Activated naive CD4-positive, alpha-beta T cell (primary cell): ENCODE measurements at places on chromosomes 1 and 21.

- no peak for DNase-seq
Observed at GRCh38 chr1:239558991-239559390, 172.6 kb downstream of the CHRM3 start.

DNA sequence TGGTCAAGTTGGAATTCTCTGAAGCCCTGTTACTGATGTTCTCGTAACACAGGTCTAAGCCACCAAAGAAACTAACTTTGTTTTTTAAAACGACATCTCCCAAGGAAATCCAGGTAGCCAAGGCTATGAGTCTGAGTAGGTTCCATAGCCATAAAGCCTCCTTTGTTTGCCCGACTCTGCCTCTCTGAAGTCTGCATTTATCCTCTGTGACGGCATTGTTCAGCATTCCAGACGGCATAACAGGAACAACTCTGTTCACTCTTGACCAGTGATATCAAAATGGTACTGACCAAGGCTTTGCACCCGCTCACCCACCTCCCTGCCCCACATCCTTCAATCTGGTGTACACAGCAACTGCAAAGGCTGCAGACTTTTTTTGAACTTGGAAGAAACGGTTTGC is 14.8 kb downstream of the URB1 start:
- DNase-seq = no peak

DNA sequence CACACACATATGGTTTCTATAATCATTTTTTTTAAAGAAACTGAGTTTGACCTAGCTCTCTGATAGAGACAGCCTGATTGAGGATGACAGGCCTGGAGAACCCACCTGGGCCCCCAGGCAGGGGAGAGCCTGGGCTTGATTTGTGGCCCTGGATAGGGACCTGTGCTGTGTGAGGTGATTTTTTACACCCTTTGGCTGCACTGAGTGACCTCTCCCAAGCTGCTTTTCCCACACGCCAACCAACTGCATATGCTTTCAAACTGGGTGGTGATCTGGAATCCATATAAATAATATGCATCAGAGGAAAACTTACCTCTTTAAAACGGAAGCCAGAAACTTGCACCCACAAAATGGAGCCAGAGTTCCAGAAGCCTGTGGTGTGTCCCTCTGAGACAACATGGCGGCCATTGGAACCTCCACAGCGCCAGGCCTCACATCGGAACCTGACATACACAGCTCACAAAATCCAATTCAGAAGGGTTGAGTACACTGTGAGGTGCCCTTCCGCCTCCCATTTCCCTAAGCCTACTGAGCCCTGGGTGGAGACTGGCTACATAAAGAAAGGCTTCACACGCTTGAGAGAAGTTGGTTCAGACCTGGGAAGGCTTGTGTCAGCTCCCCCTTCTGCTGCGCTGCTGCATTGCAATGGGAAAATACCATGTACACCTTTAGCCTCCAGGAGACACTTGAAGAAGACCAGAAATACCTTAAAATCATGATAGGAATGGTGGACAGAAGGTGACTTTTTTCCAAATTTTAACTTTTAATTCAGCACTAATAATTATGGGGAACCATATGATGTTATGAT is 160.7 kb downstream of the HHIPL2 start:
- no peak for DNase-seq

- DNase-seq = no peak
Observed at GRCh38 chr1:58592522-58593134, 15.6 kb upstream of the TACSTD2 start.

DNA sequence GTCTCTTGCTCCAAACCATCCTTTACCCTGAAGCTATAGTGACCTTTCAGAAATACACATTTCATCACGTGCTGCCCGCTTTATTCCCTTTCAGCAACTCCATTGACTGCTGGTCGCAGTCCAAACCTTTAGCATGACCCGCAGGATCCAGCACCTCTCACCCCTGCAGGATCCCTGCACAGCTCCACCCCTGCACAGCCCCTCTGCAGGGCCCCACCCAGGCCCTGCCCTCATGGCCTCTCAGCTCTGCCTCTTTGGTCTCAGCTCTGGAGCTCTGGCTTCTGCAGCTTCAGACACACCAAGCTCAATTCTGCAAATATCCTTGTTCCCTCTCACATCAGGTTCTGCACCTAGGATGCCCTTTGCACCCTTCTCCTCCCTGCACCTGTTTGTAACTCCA is 264.9 kb upstream of the C1orf174 start:
- no peak for DNase-seq

DNA sequence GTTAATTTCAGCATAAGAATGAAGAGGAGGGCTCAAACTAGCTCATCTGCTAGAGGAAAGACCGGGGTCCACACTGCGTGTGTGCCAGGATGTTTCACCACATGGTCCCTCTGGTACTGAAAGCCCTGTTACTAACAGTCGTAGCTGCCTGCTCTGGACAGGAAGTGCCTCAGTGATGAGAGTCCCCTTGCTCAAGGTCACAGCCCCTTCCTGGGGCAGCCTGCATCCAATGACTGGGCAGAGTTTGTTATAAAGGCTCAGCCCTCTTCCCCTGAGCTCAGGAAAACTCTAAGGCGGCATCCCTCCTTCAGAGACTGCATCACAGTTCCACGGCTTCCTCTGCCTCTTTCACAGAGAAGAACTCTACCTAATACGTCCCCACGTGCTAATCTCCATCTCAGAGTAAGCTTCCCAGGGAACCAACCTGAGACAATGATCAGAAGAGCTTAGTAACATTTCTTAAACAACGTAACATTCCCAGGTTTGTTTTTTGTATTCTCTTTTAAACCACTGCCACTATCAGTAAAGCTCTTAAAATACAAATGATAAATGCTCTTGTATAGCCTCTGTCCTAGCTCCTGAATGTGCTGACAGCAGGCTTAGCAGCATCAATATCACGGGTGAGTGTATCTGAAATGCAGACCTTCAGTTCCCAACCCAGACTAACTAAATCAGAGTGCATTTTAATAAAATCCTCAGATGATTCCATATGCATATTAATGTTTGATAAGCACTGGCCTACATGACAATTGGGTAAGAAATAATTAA is 38.0 kb upstream of the ATP1A1 start:
- DNase-seq = no peak

DNA sequence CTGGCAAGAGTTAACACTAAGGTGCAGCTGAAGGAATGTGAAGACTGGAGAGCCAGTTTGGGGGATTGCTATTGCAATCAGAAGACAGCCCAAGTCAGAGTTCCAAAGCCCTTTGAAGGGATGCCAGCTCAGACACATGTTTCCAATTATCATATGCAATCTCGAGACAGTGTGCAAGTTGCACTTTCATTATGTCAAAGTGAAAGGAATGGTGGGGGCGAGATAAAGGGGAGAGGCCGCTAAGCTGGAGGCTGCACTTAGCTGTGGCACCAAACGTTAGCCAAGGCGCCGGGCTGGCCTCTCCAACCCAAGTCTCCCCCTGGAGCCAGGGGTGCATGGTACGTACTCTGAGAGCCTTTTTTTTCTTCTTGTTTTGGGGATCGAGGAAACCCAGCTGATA is 58.0 kb downstream of the NGF start:
- no peak for DNase-seq

GRCh38 chr1:6484826-6485167 is 6.7 kb downstream of the PLEKHG5 start:
- no peak for DNase-seq

DNA sequence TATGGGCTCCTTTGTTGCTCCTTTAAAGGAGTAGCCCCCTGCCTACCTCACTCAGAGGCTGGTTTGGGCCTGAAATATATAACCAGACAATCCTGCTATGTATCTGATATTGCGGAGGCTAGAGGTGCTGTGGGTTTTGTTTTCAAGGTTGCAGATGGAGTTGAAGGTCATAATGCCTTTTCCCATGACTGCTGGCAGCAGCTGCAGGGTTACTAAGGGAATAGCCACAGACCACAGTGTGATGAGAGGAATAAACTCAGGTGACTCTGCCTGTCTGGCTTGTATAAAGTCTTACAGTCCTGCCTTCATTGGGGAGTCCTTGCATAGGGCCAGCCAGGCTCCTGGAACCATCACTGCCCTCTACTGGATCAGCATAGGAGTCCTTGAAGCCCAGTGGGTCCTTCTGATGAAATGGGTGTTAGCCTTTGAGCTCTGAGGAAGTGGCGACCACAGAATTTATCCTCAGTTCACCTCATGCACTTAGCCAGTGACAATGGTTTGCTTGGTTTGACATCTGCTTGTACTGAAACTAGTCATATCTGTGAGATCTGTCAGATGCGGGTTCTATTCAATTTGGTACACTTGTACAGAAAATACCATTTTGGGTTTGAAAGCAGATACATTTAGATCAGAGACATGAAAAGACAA is 174.4 kb upstream of the HMCN1 start:
- no peak for DNase-seq

GRCh38 chr1:87176087-87176486 is 152.6 kb upstream of the LMO4 start:
- no peak for DNase-seq

DNA sequence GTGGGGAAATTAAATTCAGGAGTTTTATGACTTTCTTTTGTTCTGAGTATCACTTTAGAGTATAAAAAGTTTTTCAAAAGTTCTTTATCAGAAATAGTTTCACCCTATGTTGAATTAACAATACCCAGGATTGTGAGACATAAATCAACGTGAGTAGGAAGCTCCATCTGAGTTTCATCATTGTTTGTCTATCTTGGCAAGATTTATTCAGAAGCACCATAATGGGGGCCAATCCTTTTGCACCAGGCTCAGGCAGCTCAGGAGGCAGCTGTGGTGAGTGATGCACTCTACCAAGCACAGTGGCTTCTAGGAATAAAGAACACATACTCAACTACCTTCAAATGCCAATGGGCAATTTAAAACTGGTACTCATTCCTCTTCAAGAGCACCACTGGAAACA is 12.0 kb downstream of the CREG1 start:
- no peak for DNase-seq

GRCh38 chr1:18776777-18777176 is 82.7 kb downstream of the TAS1R2 start:
- DNase-seq = no peak

DNA sequence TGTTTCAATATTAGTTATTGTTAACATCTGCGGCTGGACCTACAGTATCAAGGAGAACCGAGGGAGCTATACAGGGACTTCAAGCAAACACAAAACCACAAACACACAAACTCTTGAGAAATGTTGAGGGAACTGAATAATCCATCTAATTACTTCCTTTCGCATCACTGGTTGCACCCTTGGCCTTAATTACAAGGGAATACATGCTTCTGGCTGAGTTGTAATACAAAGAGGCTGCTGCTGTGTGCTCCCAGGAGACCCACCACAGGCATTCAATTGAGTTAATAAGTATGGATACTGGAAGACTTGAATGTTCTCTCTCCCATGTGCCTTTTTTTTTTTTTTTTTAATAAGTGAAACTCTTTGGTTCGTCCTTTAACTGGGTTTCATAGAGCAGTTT is 16.8 kb upstream of the SMYD2 start:
- no peak for DNase-seq

DNA sequence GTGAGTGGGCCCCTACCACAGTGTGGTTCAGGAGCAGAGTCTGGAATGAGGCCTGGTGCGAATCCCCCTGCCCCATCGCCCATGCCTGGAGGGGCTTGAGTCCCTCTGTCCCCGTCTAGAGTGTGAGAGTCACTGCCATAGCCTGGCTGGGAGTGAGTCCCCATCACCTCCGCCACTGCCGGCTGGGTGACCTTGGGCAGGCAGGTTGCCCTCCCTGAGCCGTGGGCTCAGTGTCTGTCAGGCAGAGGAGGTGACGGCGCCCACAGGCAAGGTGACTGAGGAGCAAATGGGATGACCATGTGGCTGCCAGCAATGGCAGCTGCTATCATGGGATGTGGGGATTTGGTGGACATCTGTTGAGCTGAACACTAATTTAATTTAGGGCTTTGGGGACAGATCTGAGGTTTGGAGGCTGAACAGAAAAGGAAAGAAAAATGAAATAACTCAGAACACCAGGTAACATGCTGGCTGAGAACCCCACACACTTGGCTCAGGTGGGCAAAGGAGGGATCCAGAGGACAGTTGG is 38.1 kb upstream of the GPR153 start:
- no peak for DNase-seq

GRCh38 chr1:206075786-206076755 is 23.1 kb downstream of the RHEX start:
- no peak for DNase-seq

GRCh38 chr1:47646676-47647075 is 208.8 kb downstream of the FOXD2 start:
- DNase-seq = no peak

- DNase-seq = no peak
Observed at GRCh38 chr1:209397371-209397770, 186.1 kb upstream of the CAMK1G start.

GRCh38 chr1:245512980-245513578 is 358.3 kb downstream of the KIF26B start:
- DNase-seq = no peak

DNA sequence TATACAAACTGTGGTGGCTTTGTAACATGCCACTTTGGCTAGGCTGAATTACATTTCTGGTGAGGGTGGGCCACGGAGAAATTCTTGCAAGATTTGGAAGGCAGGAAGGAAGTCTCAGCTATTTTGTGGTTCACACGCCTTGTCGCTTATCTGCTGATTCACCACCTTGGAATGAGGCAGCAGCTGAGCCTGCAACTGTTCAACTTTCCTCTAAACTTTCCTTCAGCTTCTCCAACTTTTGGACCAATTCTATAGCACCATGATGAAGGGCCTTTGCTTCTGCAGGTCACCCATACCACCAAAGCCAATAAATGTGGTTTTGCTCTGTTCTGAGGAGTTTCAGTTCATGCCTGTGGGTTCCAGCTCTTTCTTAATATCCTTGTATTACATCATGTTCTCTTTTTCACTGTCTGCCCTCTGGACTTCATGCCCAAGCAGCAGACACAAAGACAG is 337.6 kb upstream of the SNX7 start:
- no peak for DNase-seq

GRCh38 chr1:27883536-27883935 is 11.2 kb downstream of the THEMIS2 start:
- DNase-seq = no peak

DNA sequence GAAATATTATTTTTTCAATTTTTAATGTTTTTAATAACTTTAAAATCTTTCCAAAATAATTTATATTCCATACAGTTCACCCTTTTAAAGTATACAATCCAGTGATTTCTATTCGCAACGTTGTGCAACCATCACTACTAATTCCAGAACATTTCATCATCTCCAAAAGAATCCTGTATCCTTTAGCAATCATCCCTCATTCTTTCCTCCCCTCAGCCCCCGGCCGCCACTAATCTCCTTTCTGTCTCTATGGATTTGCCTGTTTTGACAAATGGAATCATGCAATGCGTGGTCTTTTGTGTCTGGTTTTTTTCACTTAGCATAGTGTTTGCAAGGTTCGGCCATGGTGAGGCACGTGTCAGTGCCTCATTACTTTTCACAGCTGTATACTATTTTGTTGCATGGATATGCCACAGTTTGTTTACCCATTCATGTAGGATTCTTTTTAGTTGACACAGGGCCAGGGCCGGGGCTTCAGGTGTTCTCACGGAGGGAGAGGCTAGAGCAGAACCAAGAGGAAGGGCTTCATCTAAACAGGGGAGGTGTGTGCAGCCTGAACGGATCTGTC is 40.6 kb upstream of the ZBTB40 start:
- DNase-seq = no peak

GRCh38 chr1:26957306-26957705 is 3.0 kb downstream of the KDF1 start:
- DNase-seq = no peak
